Hematopoietic multipotent progenitor cell treated with erythropoietin and hydrocortisone succinate and interleukin-3 and kit ligand, for 15 days (in vitro differentiated cells): ENCODE measurements at places on chromosomes 11 and 22.

GRCh38 chr11:77213589-77214428 is 85.8 kb downstream of the MYO7A start:
- DNase-seq = no peak

DNA sequence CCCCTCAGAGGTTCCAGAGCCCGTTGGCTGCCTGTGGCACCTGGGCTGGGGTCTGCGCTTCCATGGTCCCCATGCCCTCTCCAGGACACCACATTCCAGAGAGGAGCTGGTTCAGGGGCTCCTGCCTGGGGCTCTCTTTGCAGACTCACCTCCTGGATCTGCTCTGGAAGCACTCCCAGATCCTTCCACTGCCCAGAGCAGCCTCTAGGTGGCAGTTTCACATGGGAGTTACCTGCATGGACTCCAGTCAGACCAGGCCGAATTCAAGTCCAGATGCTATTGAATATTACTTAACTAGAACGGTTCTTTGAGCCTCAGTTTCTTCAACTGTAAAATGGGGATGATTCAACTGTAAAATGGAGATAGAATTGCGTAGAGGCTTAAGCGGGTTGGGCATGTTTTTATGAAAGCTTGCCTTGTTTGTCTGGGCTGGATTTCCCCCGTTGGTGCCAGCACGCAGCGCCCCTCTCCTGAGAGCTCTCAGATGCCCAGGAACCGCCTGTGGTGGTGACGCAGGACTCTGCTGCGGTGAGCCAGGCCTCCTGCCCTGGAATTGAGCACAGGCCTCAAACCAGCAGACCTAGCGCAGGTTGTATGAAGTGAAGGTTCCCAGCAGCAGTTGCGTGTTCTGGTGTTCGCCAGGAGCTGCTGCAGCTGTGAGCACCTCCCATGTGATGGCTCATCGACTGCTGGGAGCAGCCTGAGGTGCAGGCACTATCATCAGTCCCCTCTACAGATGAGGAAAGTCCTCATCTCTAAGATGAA is 44.2 kb downstream of the LMO1 start:
- DNase-seq = peak; percentile 37

- DNase-seq = no peak
These were observed 18.4 kb downstream of the EIF3F start for GRCh38 chr11:8005556-8005955.

DNA sequence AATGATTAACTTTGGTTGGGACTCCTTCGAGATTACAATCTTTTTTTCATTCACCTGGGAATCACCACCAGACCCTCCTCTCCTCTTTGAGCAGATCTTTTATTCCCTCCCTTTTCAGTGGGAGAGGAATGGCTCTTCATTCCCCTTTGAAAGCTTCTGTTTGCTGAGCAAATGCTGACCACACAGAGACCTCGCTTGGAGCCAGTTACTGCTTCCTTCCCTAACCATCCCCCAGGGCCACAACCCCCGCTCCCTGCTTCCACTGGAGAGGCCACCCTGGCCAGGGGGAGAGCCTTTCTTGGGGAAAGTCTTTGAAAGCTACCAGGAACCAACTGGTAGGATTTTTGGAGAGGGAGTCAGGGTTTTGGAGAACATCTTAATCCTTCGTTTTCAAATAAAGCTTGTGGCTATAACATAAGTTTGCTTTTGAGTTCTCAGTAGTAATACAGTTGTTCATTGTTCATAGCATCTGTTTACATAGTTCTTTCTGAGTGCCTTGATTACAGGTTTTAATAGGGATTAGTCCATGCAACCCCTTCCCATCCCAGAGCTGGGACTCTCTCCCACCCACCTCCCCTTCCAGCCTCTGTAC is 138.4 kb downstream of the DBX1 start:
- DNase-seq = no peak

DNA sequence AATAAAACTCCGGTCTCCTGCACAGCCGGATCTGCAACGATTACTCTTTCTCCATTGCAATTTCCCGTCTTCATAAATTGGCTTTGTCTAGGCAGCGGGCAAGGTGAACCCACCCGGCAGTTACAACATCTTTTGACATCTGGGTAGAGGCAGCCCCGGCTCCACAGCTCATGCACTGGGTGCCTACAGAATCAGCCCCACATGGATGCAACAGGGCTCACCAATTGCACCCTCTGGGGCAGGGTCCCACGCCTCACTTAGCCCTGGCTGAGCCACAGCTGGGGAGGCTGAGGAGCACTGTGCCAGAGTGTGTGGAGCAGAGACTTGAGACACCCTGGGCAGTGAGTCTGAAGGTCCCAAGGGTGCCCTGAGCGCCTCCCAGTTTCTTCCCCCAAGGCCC is 710.2 kb downstream of the TBC1D22A start:
- DNase-seq = no peak

GRCh38 chr11:33063326-33063881 is 24.0 kb downstream of the TCP11L1 start:
- no peak for DNase-seq

DNA sequence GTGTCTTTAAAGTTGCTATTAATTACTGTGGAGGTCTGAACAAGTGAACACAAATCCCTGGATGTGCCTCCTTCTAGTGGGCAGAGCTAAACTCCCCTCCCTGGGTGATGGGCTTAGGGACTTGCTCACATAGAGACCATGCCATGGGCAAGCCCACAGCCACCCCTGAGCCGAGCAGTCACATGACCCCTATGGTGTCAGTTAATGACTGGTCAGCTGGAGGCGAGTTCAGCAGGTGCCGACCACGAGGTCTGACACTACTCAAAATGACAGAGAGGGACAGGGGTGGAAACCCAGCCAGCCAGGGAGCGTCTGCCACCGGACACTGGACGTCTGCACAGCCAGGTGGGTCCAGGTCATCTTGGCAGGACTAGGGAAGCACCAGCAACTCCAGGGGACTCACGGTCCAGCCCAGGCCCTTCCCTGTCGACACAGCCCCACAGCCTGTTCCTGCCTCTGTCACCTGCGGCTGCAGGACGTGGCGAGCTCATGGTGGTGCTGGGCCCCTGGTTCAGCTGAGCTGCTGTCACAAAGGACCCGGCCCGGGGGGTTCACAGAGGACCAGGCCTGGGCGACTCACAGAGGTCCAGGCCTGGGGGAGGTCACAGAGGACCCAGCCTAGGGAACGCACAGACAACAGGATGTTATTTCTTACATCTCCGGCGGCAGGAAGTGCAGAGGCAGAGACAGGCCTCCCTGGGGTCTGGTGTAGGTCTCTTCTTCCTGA is 135.0 kb downstream of the BRD1 start:
- no peak for DNase-seq

DNA sequence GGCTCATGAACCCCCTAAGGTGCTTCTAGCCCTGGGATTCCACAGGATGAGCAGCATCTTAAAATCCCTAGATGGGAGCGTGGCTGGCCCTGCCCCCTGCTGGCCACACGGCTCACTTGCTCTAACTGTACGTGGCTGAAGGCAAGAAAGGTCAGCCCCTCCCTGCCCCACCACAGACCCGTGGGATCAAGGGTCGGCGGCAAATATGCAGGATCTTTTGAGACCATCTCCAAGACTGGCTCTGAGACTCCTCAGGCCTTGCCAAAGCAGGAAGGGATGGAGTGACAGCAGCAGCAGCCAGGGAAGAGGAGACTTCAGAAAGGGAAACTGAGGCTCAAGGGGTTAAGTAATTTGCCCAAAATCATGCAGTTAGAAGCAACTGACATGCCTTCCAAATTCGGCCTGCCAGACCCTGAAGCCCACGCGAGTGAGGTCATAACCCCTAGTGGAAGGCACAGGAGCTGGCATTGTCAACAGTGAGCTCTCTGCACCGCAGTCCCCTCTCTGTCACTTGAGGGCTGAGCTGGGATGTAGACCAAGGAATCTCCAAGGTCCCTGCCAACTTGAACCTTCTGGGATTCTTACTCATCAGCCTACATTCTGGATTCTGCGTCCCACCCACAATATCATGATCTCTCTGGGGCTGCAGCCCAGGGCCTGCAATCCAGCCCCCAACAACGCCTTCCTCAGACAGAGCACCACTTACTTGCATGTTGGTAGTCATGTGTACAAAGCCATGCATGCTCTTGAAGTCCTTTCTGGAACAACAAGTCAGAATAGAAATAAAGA is 31.4 kb downstream of the CREB3L1 start:
- DNase-seq = peak; percentile 81

DNA sequence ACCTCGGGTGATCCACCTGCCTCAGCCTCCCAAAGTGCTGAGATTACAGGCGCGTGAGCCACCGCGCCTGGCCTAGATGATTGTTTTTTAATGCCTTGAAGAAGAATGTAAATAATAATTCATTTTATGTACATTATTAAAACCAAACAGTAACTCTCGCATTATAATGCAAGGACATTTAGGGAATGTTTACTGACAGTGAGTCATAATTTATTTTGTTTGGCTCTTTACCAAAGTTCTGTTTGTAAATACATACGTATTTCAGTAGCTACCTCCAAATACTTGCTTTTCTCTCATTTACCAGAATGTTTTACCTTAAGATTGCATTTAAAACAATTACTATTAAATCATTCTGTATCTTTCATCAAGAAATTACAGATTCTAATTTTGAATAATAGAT is 3.0 kb downstream of the RAB39A start:
- no peak for DNase-seq
